ENCODE measurements at places on chromosomes 6 and 20.

DNA sequence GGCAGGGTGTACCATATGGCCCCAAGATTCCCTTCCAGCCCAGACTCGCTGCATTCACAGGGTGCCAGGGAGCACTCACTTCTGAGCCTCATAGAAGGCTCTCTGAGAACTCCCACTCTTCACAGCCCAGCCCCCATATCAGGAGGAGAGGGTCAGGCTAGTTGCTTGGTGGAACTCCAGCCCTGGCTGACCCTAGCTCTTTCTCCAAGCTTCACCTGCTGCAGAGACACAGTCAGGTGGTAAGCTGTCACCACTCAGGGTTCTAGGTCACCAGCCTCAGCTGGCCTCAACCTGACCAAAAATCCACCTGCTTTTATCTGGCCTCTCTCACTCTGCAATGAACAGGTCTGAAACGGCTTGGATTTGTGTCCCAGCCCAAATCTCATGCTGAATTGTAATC is 162.7 kb upstream of the MLN start:
- no peak for DNase-seq

- no peak for DNase-seq
Measured at GRCh38 chr20:48483334-48484066, 344.3 kb downstream of the PREX1 start.

- no peak for DNase-seq
Measured at GRCh38 chr20:47198254-47198671, 158.2 kb downstream of the ZMYND8 start.

DNA sequence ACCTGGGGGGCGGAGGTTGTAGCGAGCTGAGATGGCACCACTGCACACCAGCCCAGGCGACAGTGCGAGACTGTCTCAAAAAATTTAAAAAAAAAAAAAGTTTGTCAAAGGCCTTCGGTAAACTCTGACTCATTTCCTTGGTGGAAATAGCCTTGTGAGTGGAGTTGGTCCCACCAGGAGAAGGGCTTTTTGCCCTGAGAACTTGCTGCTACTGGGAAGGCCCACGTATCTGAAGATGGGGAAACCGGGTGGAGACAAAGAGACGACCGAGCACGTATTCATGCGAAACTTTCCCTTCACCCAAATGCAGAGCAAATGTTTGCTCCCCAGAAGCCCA is 51.7 kb downstream of the SLC22A23 start:
- DNase-seq, result no peak

DNA sequence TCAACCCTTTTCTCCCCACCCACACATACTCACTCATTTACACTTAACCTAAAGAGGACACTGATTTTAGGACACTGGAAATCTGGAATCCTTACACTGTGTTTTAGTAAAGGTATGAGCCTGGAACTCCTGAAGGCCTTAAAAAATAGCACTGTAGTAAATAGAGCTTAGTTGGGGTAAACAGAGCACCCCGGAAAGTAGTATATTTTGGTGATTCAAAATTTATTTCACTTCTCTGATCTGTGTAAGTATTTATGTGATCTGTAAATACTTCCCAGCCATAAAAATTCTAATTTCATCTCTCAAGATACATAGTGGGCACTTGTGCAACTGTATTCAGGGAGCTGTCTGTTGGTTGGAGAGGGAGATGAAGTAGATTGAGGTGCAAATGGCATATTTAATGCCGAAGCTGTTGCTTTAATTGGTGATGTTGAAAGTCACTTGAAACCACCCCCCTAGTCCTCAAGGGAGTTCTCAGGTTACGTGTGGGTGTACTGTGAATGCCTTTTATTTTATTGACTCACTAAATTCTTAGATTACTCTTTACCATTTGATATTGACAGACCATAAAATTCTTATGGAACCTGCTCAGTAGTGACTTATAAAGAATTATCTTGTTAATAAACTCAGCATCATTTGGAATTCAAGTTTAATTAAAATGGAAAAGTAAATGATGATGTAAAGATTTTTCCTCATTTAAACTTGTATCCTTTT is 154.9 kb downstream of the SOX4 start:
- DNase-seq, result no peak

- DNase-seq, result no peak
Measured at GRCh38 chr20:52945862-52946522, 26.2 kb upstream of the TSHZ2 start.

- no peak for DNase-seq
Measured at GRCh38 chr6:22653980-22654610, 84.7 kb downstream of the HDGFL1 start.

- no peak for DNase-seq
Measured at GRCh38 chr20:50313827-50314677, 123.4 kb downstream of the CEBPB start.

- DNase-seq, result no peak
Measured at GRCh38 chr6:36386495-36387439, 702 bp downstream of the ETV7 start.

GRCh38 chr6:129607581-129608186 is 102.3 kb downstream of the ARHGAP18 start:
- no peak for DNase-seq

DNA sequence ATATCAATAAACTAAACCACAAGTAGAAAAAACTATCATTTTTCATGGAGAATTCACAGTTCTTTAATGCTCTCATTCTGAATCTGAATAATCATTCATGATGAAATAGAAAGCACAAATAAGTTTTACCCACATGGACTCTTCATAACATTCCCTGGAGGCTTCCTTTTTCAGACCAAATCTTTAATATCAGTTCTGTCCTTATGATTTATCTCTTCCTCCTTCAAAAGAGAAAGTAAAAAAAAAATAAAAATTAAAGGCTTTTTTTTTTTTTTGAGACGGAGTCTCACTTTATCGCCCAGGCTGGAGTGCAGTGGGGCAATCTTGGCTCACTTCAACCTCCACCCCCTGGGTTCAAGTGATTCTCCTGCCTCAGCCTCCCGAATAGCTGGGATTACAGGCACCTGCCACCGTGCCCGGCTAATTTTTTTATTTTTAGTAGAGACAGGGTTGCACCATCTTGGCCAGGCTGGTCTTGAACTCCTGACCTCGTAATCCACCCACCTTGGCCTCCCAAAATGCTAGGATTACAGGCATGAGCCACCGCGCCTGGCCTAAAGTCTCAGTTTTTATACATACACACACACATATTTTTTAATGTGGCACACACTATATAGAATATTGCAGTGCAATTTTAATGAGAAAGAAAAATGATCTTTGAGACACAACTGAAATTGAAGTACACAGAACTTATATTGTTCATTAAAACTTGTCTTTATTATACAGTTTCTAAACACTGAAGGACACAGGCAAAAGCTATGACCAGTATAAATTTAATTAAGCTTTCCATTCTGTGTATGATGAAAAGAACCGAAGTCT is 31.9 kb upstream of the ZNF217 start:
- no peak for DNase-seq

GRCh38 chr20:20480126-20480525 is 112.2 kb downstream of the INSM1 start:
- DNase-seq, result no peak

GRCh38 chr20:47139934-47140535 is 216.5 kb downstream of the ZMYND8 start:
- no peak for DNase-seq

DNA sequence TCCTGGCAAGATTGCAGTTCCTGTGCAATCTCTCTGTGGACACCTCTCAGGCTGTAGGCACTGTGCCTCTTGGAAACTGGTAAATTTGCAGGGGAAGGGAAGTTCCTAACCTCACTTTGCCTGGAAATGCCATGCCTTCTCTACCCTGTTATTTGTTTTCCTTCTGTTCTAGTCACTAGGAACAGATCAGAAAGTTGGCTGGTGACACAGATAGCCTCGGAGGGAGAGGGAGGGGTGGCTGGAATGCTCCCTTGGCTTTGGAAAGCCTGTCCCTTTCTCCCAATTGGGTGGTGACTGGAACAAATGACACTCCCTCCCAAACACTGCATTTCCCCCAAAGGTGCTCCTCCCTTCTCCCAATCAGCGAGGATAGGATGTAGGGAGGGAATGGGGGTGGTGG is 131.5 kb upstream of the F13A1 start:
- DNase-seq, result no peak

DNA sequence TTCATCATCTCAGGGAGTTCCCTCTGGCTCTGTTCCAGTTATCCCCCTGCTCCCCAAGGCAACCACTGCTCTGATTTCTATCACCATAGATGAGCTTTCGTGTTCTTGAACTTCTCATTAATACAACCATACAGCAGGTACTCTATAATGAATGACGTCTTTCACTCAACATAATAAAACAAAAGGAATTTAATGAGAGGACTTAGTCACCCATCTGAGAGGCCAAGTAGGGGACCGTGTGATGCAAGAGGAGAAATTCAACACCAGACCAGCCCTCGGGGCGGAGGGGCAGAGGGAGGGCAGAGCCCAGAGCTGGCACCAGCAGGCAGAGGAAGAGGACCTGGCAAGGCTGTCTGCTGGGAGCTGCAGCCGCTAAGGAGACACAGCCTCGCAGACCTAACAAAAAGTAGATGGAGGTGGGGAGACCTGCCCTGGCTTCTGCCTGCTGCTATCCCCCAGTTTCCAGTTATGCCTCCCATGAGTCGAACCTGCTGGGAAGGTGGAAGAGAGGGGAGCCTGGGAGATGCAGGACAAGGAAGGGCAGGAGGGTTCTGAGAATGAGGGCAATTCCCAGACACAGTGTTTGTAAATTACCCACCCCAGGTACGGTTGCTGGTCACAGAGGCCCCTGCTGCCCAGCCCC is 13.8 kb downstream of the CCN5 start:
- DNase-seq, result no peak

DNA sequence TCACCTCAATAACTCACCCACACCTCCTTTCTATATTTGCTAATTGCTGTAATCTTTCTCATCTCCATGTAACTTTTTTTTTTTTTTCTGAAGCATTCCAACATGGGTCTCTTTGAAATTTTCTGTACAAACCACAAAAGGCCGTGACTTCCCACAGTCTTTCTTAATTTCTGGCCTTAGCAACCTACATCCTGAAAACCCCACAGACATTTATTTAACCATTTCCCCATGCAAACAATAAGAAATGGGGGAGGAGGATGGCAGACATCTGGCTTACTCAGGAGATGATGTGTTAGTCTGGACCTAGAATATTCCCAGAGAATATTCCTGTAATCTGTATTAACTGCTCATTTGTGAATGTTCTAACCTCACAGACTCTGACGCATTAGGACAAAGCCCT is 57.6 kb downstream of the MEP1A start:
- no peak for DNase-seq

DNA sequence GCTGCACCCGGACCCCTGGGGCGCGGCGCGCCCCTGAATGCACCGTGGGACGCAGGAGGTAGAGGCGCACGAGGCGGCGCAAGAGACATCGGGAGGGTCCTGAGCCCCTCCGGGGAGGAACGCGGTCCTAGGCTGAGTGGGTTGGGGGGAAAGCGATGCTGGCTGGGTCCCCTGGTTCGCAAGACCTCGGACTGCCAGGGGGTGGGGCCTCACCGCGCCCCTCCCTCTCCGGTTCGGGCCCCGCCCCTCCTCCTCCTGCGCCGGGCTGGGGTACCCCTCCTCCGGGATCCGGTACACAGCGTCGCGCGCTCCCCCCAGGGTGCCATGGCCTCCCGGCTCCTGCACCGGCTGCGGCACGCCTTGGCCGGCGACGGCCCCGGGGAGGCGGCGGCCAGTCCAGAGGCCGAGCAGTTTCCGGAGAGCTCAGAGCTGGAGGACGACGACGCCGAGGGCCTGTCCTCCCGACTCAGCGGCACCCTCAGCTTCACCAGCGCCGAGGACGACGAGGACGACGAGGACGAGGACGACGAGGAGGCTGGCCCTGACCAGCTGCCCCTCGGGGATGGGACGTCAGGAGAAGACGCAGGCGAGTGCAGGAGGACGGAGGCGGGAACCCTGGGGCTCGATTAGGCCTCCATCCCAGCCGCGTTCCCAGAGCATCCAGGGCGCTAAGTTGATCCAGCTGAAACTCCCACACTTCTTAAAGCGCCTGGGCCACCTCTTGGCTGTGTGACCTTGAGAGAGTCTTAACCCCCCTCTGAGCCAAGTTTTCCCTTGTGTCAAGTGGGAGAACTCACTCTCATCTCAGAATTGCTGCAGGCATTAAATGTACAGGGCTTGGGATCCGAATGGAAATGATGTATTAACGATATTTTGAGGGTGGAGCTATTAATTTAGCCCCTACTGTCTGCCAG is 541 bp downstream of the SNX21 start:
- no peak for DNase-seq

GRCh38 chr20:62583424-62583920 is 58.8 kb upstream of the SLCO4A1 start:
- no peak for DNase-seq

- DNase-seq, result no peak
Measured at GRCh38 chr20:22559711-22560318, 24.6 kb downstream of the FOXA2 start.

DNA sequence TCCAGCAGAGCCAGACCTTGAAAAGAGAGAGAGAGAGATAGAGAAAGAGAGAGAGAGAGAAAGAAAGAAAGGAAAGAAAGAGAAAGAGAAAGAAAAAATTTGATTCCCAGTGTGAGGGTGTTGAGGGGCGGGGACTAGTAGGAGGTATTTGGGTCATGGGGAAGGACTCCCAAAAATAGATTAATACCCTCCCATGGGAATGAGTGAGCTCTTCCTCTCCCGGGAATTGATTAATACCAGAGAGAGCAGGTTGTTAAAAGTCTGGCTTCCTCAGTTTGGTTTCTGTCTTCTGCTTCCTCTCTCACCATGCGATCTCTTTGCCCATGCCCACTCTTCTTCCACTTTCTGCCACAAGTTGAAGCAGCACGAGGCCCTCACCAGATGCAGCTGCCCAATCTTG is 28.8 kb upstream of the CFAP206 start:
- DNase-seq, result no peak

DNA sequence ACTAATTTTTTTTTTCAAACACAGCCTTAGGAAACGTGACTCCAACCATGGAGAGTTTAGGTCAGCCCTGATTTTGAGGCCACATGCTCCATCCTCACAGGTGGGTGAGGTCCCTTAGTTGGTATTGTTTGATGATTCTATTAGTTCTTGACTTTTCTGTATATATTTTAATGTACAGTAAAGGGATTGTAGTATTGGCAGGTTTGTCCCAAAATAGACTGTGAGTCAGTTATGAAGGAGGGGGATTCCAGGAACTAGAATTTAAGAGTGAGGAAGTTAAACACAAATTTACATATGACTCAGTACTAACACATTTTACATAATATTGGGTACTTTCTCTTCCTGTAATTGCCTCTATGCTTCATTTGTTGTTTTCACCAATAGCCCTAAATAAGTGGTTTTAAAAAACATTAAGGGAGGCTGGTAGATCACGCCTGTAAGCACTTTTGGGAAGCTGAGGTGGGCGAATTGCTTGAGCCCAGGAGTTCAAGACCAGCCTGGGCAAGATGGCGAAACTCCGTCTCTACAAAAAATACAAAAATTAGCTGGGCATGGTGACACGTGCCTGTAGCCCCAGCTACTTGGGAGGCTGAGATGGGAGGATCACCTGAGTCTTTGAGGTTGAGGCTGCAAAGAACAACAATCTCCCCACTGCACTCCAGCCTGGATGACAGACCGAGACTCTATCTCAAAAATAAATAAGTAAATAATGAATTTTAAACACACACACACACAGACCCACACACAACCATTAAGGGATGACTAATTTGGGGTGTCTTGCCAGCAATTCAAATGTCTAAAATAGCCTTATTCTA is 81.8 kb downstream of the SGK1 start:
- DNase-seq, result no peak
